LoVo (cell line): ENCODE measurements at places on chromosomes 2 and 18.
A peak's percentile ranks its signal among the peaks of the same experiment; 100 is the strongest.

- DNase-seq = no peak
Observed at GRCh38 chr18:75418293-75419005, 9.1 kb downstream of the SMIM21 start.

GRCh38 chr2:224958873-224959272 is 83.4 kb downstream of the DOCK10 start:
- no peak for DNase-seq

DNA sequence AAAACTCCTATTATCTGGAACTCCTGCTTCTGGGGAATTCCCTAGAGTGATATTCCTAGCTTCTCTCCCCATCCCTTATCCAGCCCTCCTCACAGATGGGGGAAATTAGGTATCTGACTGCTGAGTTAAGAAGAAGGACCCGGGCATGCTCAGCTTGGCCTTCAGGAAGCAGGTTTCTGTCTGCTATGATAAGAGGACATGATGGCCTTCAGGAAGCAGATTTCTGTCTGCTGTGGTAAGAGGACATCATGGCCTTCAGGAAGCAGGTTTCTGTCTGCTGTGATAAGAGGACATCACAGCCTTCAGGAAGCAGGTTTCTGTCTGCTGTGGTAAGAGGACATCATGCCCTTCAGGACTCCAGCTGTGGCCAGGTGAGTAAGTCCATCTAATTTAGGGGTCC is 65.2 kb downstream of the PLEKHM3 start:
- no peak for DNase-seq

DNA sequence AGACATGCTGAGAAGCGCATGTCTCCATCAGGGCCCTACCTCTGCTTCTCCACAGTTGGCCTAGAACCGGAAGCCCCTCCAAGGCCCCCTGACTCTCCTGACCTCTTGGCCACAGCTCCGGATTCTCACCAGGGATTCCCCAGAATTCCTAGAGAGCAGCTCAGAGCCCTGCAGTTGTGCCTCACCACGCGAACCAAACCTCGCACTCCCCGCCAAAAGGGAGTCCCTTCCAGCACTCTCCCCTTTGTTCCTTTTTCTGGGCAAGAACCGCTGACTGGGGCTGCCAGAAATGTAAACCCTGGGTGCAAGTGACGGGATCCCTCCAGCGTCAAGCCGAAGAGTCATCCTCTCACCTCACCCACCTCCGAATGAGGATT is 36.7 kb downstream of the AFF3 start:
- DNase-seq = no peak

DNA sequence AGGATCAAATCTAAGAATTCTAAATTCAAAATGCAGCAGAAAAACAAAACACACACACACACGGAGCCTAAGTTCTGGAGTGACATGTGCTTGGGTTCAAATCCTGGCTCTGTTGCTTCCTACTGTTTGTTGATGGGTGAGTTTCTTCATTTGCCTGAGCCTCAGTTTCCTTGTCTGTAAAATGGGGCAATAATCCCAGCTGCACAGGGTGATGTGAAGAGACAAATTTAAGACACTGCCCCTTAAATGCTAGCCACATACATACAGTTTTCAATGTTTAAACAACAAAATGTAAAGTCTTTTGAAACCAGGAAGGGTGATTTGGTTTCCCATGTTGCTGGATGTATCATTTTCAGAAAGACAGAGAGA is 943 bp upstream of the GPR17 start:
- DNase-seq = no peak

GRCh38 chr2:134335601-134336000 is 81.7 kb downstream of the MGAT5 start:
- no peak for DNase-seq

DNA sequence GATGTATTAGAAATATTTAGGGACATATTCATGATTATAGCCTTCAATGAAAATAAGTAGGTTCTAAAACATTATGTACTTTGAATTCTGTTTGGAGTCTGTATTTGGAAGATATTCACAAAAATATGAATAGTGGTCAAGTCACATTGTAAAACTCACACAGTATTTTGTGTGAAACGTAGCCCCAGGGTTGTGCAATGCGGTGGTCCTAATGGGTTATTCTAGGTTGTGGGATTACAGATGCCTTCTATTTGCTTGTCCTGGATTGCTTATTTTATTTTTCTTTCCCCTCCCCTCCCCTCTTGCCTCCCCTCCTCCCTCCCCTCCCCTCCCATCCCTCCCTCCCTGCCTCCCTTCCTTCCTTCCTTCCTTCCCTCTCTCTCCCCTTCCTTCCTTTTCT is 93.7 kb upstream of the THUMPD2 start:
- DNase-seq = no peak

DNA sequence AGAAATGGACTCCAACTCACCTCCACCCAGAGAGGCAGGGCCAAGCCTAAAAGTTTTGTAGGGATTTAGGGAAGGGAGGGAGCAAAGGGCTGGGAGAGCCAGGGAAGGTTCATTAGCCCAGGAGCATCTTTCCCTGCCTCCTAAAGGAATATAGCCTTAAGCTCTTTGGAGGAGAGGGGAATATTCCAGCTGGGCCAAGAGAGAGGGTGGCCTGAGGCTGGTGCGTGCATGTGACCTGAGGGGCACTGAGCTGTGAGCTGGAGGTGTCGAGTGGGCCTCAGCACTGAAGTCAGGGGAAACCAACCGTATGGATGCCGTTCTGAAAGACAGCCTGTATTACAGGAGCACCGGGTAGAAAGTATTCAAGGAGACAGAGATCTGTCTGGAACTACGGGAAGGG is 112.6 kb downstream of the KLHL29 start:
- DNase-seq = no peak

DNA sequence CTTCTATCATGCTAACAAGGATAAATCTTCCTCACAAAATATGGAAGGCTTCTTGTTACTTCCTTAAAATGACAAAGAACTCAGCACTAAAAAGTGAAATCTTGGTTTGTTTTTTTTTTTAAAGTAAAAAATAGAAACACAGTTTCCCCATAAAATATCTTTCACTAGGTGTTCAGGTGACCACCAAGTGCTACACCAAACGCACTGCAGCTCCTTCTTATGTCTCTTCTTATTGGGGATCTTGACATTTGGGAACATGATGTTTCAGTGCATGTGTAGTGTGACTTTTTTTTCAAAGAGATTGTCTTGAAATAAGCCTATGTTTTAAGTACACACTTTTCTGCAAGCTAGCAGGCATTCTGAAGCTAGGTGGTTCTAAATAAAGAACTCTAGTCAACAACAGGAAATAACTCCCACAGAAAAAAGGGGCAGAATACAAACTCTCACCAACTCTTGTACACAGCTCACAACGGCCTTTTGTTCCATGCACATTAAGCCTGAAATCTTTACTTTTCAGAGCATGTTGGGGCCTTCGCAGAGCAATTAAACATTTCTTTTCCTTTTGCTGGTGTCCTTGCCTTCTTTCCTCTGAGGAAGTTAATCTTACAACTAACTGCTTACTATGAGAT is 13.2 kb upstream of the SERTAD2 start:
- no peak for DNase-seq

DNA sequence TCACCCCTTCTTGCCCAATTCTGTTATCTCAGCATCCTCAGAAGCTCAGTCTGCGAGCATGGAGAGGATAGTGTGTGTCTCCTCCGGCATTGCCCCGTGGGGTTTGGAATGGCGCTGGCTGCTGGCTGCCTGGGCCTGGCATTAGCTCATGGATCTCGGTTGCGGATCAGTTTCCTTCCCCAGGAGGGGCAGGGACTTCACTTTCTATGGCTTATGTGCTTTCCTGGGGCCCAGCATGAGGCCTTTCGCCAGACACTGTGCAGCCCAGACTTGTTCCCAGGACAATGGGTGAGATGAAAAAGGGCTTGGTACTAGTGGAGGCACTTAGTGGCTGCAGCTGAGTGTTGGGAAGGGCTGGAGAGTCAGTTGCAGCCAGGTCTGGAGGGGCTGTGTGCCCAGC is 143.3 kb downstream of the GLI2 start:
- no peak for DNase-seq

DNA sequence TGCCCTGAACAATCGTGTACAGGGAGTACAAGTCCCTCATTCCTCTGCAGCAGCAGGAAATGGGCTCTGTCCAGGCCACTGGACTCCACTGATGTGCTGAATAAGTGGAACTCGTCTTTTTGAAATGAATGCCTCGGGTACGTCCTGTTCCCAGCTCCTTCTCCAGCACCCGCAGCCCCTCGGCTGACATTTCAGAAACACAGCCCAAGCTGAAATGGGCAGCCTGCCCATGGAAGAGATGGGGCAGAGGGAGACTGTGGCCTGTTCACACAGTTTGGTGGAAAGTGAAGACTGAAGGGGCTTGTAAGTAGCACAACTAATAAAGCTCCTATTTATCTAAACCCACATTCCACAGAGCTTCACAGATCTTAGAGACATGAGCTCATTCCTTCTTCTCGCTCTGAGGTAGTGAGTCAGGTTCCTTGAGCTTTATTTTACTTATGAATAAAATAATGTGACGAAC is 498.6 kb downstream of the TXNL1 start:
- no peak for DNase-seq

GRCh38 chr2:129015397-129016285 is 697.0 kb upstream of the HS6ST1 start:
- no peak for DNase-seq

DNA sequence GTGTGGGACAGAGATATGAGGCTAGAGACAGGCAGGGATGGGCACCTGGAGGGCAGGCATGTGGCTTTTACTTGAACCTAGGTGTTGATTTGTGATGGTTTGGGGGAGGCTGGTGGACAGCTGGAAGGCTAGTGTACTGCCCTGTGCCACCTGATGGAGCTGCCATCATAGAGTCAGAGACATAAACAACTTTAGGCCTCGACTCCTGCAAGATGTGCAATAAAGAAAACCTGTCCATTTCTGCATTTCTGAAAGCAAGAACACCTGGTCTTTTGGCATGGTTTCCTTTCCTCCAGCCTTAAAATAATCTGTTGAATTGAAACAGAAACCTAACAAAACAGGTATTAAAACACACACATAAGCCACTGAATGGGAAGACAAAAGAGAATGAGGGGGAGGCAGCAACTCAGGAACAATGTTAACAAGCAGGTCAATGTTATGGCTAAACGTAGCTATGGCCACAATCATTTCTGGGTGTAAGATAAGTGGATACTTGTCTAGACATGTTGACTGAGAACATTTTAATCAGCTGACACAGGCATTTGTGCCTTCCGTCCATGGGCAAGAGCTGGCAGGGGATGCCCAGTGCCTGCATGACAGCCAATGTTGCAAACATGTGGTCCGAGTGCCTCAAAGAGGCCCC is 87.8 kb downstream of the KCTD1 start:
- no peak for DNase-seq

DNA sequence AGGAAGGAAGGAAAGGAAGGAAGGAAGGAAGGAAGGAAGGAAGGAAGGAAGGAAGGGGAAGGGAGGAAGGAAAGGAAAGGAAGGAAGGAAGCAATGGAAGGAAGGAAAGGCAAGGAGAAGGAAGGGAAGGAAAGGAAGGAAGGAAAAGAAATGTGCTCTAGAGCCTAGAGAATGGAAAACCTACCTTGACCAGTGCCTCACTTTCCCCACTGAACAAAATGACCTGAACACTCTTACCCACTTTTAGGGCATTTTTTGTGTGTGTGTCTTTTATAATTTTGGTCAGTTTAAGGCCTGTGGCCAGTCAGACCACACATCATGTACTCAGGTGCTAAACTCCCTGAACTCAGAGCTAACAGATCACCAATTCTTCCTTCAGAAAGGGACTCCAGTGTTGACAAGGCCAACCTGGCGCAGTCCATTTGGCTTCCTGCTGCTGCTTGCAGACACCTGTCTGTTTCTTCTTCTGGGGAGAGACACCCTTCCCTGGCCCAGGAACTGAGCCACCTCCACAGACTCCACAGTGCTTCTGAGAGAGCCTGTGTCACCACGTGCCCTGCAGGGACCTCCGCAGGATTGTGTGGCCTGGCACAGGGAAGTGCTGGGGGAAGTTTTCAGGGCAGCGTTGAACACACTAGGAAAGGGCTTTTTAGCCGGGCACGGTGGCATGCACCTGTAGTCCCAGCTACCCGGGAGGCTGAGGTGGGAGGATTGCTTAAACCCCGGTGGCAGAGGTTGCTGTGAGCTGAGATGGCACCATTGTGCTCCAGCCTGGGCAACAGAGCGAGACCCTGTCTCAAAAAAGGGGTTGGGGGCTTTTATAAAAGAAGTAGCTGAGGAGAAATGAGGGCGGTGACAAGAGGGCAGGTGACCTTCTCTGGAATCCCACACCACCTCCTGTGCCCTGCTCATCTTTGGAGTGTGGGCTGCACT is 57.2 kb downstream of the DDX1 start:
- no peak for DNase-seq

- no peak for DNase-seq
Observed at GRCh38 chr2:235191978-235192377, 240.2 kb downstream of the SH3BP4 start.

DNA sequence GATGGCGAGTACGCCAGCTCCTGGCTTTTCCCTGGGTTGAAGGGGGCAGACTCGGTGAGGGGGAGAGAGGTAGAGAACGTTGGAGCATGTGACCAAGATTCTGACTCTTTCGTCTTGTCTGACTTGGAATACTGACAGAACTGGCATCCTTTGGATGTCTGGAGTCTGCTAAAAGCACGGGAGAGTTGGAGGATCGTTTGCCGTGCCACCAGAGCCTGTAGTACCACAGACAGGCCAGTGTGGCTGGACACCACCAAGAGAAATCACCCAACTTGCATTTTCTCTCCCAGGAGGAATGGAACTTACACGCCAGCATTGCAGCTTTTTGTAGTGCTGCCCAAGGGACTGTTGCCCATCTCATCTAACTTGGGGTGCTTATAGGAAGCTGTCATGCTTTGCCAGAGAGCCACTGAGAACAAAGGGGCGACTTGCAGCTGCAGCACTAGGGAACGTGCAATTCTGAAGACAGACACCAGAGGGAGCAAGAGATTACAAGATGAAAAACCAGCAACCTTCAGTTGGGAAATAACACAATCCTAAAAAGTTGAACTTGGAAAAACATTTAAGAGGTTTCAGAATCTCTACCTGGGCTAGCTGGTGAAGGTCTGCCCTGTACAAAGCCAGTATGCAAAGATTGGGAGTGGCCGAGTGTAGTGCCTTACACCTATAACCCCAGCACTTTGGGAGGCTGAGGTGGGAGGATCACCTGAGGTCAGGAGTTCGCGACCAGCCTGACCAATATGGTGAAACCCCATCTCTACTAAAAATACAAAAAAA is 24.1 kb downstream of the PSMG2 start:
- DNase-seq = peak; percentile 60

GRCh38 chr2:111715987-111716904 is 167.7 kb downstream of the ANAPC1 start:
- no peak for DNase-seq

DNA sequence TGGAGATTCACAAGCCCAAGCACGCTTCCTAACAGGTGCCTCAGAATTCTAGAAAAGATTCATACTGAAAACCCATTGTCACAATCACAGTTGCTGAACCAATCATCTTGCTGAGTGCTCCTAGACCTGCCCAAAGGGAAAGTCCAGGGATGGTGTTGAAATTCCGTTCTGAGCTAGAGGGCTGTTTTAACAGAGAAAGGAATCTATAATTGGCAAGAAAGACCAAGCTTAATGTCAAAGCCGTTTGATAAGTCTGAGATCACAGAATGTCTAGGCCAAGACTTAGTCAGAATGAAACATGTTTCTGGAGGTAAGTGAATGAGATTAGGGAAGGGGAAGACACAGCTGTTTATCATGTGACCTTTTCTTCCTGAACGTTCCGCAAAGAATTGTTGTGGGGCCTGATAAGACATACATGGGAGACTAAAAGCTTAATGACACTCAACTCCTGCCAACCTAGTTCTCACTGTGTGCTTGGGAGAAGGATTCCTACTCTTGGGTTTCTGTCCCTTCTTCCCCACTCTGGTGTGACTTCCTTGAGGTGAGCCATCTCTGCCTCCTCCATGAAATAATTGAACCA is 27.5 kb downstream of the PMAIP1 start:
- no peak for DNase-seq
